Mesenteric fat pad (tissue), 1 donor: ENCODE measurements at places on chromosomes 13 and 19. TPM values are rescaled to one million over a fixed set of nuclear protein-coding genes. Genes with fewer than 3 reads are reported as not detected.

Gene GPC5
- total RNA-seq: 0.13 TPM

Gene ARHGAP33
- total RNA-seq: 2.7 TPM

Gene KIR3DL3
- total RNA-seq: not detected

GRCh38 chr13:101327871-101328270, 88.4 kb downstream of the NALCN start:
- no peak for DNase-seq

Gene NXNL1
- 1.3 TPM for total RNA-seq
